ENCODE measurements at places on chromosomes 11 and 22.

DNA sequence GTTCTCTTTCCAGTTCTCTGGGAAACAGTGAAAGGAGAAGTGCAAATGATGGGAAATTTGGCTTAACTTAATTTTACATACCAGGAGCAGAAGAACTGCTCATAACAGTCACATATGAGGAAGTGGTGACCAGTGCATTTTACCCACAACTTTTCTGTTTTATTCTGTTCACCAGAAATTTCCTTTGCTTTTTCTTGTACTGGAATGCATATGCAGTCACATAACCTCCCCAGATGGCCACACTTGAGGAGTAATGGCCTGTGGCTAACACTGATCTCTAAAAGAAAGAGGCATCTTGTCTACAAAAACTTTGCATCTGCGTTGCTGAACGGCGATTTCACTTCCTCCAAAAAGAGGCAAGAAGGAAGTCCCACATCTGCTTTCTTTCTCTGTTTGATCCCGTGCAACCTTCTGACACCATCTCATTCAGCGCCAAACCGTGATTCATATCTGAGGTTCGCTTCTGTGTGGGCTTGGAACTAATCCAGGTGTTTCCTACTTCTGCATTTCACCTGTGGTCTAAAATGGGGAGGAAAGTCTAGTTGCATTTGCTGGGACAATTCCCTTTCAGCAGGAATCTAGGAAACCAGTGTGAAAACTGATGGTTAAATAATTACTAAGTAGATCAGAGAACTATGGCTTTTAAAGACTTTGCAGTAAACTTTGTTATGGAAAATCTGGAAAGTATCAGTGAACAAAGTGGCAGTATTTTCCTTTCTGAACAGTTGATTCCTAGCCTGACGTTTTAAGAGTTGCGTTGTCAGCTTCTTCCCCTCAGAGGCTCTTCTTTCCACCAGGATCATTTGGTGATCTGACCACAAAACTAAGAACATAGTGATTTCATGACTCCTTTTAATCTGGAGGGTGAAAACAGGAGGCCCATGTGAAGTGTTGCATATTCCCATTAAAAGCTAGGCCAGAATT, 4.2 kb upstream of the MPEG1 start:
- DNase-seq: no peak

- no peak for DNase-seq
Observed at GRCh38 chr11:1480555-1481482, 5.8 kb downstream of the MOB2 start.

GRCh38 chr11:27599217-27599616, 92.6 kb upstream of the LIN7C start:
- DNase-seq: peak; percentile 12

GRCh38 chr22:22752556-22753477, 108.4 kb downstream of the GGTLC2 start:
- DNase-seq: no peak

DNA sequence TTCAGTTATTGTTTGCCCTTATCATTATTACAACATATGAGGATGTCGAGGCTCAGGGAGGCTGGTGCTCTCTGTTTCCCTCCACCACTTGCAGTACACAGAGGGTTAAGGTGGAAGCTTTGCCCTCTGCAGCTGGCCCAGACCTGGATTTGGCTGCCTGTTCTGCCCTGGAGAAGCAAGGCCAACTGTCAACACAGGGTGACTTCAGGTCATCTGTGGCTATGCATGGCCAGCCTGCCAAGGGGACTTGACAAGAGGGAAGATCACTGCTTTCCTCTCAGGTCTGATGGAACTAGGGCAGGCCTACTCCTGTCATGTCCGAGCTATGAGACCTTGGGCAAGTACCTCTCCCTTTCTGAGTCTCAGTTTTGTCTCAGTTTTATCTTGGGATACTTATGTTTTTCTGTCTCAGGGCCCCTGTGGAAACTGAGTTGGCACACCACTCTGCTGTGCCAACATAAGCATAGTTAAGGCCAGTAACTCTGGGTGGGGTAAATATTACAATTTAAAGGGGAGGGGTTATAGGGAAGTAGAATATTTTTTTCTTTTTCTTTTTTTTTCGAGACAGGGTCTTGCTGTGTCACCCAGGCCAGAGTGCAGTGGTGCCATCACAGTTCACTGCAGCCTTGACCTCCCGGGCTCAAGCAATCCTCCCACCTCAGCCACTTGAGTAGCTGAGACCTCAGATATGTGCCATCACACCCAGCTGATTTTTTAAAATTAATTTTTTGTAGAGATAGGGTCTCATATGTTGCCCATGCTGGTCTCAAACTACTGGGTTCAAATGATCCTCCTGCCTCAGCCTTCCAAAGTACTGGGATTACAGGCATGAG, 2.4 kb upstream of the THRSP start:
- no peak for DNase-seq

GRCh38 chr11:46277622-46278386, at the start of gene CREB3L1:
TSS of gene CREB3L1 (plus strand) at chr11:46277662. CDS start at chr11:46278112, 450 bp downstream.
- no peak for DNase-seq

- DNase-seq: no peak
Observed at GRCh38 chr22:34886391-34886790, 179.6 kb upstream of the ISX start.

DNA sequence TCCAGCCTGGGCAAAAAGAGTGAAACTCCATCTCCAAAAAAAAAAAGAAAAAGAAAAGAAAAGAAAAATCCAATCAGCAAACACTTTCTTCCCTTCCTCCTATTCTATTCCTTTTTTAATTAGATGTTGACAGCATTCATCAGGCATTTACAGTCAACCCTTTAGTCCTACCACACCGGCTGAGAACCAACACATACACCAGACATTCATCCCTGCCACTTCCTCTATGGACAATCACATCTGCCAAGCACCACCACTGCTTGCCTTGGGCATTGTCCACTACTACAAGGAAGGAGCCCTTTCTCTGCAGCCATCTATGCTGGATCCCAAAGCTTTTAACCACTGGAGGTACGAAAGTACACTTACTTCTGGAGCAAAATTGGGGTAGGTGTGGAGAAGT, 9.4 kb upstream of the SLN start:
- DNase-seq: no peak

DNA sequence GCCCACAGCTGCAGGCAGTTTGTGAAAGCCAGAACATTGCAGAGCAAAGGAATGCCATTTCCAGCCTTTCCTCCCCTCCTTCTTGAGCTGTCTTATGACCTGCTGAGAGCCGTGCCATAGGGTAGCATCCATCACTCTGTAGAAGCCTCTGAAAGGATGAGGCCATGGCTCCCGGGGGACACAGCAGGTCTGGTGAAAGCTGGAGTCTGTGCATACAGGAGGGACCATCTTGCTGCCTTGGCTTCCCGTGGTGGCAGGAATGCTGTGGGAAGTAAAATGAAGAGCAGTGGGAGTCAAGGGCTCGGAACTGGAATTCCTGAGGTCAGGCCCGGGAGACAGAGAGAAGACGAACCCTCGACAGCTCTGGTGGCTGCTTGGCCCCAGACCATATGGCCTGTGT, 30.9 kb downstream of the ANO1 start:
- no peak for DNase-seq

DNA sequence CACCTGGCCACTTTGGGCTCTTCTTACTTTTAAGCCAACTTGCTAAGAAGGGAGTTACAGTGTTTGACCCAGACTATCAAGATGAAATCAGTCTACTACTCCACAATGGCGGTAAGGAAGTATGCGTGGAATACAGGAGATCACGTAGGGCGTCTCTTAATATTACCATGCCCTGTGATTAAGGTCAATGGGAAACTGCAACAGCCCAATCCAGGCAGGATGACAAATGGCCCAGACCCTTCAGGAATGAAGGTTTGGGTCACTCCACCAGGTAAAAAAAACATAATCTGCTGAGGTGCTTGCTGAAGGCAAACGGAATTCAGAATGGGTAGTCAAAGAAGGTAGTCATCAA, 1.0 kb upstream of the YPEL4 start:
- DNase-seq: no peak

DNA sequence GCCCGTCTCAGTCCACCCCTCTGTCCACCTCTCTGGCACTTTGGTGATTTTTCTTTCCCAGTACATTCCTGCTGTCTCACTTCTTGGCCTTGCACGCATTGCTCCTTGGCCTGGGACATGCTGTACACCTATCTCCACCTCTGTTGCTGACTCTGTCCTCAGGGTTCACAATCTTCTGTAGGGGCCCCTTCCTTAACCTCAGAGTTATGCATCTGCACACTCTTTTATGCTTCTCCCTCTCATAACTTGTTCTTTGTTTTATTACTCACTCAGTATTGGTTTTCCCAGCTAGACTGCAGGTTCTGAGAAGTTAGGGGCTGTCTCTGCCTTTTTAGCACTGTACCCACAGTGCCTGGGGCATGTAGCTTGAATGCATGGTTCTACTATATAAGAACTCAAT, 139.1 kb upstream of the MTMR2 start:
- DNase-seq: no peak

DNA sequence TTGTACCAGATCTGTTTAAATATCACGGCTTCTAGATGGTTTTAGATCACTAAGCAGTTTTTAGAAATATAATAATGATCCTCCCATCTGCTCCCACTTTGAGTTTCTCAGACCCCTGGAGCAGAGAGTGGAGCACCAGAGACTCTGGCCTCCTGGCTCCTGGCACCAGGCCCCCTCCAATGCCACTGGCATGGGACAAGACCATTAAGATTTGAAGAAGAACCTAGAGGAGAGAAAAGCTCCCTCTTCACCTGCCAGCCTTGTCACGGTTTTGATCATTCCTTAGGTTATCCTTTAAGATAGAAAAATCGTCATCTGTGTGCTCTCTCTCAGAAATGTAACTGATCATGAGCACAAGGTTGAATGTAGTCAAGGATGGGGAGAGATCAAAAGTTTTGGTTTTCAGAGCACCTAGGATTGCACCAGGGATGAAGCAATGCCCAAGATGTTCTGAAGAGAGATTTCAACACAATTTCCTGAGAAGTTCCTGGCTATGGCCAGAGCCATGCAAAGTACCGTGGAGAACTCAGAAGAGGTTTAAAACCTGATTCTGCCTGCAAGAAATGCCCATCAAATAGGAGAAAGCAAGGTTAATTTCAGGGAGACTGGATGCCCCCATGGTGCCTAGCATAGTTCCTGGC, 22.2 kb downstream of the IL10RA start:
- no peak for DNase-seq

- DNase-seq: no peak
Observed at GRCh38 chr11:22106566-22106965, 86.3 kb upstream of the ANO5 start.

DNA sequence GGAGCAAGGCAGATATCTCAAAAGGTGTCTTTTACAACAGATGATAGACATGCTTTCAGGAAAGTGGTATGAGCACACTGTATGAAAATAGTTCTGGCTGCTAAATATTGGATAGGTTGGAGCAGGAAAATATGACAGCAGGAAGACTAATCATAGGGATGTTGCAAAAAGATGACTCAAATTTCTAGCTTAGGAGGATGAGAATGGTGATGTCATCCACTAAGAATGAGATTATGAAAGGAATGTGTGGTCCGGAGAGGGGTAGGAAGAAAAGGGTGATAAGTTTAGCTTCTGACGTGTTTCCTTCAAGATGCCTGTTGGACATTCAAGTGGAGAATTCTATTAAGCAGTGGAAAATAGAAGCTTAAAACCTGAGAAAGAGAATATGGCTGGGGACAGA, 46.4 kb downstream of the RCN1 start:
- DNase-seq: no peak

DNA sequence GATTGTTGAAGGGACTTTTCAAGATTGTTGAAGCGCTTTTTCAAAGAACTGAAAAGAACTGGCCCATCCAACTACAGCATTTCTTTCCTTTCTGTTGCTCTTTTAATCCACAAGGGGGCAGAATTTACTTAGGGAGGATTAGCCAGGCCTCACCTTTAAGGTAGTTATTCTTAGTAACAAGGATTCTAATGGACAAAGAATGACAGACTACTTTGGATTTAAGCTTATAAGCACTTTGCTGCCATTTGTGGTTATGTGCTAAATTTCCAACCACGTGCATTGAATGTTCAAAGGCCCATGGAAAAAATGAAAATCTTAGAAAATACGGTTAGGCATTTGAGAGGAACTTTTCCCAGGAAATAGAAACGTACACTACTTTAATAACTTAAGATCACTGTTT, 49.5 kb upstream of the HSPA8 start:
- DNase-seq: peak; percentile 89

- no peak for DNase-seq
Observed at GRCh38 chr11:124123622-124124021, 8.4 kb downstream of the VWA5A start.

GRCh38 chr22:22030493-22031182, 48.1 kb upstream of the TOP3B start:
- peak; percentile 40 for DNase-seq

GRCh38 chr11:118176778-118177134, 317 bp upstream of the SCN2B start:
- no peak for DNase-seq

DNA sequence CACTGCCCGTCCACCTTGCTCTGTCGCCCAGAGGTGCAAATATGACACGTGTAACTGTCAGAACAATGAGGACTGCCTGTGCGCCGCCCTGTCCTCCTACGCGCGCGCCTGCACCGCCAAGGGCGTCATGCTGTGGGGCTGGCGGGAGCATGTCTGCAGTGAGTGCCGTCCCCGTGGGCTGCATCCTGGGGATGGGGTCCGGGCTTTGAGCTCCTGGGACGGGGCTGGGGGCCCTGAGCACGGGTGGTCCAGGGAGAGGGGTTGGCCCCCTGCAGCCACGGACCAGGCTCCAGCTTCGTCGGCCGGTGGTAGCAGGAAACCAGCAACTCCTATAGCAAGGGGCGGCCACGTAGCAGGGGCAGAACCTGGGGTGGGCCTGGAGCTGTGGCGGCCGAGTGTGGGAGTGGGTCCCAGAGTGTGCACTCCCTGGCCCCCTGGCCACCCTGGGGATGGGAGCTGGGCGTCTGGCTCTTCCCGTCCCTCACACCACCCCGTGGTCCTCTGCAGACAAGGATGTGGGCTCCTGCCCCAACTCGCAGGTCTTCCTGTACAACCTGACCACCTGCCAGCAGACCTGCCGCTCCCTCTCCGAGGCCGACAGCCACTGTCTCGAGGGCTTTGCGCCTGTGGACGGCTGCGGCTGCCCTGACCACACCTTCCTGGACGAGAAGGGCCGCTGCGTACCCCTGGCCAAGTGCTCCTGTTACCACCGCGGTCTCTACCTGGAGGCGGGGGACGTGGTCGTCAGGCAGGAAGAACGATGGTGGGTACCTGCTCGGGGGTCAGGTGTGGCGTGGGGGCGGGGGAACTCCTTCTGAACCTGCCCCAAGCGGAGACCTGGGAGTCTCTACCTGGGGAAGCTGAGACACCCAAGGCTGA, 10.1 kb downstream of the MUC2 start:
- no peak for DNase-seq

DNA sequence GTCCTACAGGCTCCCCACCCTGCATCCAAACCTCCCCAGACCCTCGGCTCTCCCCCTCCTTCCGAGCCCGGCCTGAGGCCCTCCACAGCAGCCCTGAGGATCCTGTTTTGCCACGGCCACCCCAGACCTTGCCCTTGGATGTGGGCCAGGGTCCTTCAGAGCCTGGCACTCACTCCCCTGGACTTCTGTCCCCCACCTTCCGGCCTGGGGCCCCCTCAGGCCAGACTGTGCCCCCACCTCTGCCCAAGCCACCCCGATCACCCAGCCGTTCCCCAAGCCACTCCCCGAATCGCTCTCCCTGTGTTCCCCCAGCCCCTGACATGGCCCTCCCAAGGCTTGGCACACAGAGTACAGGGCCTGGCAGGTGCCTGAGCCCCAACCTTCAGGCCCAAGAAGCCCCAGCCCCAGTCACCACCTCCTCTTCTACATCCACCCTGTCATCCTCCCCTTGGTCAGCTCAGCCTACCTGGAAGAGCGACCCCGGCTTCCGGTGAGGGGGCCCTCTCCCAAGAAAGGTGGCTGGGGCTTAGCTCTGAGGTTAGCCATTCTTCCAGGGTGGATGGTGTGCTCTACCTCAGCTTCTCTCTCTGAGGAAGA, 2.9 kb downstream of the INPP5J start:
- no peak for DNase-seq

All from T47D (cell line).